ENCODE measurements at places on chromosomes 1 and 21.
A peak's percentile ranks its signal among the peaks of the same experiment; 100 is the strongest.

- peak; percentile 10 for DNase-seq
Measured at GRCh38 chr1:22978299-22978698, 5.6 kb upstream of the LACTBL1 start.

DNA sequence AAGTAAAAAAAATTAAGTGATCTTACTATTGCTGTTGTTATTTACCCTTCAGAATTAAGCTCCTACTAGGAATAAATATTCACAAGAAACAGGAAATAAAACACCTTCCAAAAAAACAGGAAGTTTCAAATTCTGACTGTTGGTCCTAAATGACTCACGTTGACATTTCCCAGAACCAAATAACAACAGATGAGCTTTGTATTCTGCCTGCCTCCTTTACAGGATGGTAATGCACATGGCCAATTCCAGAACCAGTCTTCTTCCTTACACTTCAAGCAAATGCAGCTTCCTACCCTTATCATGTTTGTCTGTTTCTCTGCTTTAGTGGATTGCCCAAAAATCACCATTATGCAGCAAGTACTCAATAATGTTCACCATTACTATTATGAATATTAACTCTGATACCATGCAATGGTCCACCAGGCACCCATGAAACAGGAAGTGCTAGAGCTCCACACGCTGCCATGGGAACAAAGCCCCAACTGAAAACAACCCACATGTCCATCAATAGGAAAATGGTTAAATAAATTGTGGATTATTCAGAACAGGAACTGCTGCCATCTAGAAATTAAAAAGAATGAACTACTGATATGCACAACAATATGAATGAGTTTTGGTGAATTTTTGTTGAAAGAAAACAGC, 8.9 kb downstream of the CASP9 start:
- no peak for DNase-seq

- no peak for DNase-seq
Measured at GRCh38 chr1:37143800-37144199, 109.5 kb upstream of the GRIK3 start.

- no peak for DNase-seq
Measured at GRCh38 chr1:107291987-107292386, 151.1 kb downstream of the NTNG1 start.

- no peak for DNase-seq
Measured at GRCh38 chr21:41597227-41597626, 89.3 kb upstream of the TMPRSS2 start.

- DNase-seq = no peak
Measured at GRCh38 chr1:29290414-29290985, 54.2 kb downstream of the PTPRU start.

DNA sequence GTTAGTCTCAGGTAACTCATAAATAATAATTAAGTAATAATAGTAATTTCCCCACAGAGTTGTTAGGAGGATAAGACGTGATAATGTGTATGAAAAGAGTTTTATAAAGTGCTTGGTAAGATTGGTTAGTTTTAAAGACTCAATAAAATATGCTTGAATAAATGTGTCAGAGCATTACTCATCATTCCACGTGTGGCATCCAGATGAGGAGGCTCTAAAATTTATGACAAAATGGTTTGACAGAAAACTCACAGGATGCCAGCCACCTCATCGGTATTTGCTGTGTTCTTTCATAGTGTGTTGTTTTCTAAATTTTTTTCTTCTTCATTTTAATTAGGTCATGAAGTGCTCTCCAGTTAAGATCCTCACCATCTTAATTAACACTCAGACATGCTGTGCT, 19.1 kb upstream of the SPAG17 start:
- DNase-seq = no peak

DNA sequence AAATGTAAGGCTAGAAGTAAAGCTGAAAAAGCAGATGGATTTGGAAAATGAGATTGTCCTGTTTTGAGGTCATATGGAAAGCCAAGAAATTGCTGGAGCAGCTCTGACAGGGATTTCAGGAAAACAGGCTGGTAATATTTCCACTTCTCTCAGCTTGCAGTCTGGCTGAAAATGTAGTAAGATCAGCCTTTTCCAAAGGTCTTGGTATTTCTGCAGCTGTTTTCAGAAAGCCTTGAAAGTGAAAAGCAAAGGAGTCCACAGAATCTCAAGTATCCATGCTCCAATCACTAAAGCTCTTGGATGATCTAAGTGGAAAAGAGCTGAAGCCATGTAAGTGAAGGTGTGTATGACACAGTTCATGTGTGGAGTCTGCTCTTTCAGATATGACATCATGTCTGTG, 41.6 kb upstream of the APOBEC4 start:
- DNase-seq = no peak

DNA sequence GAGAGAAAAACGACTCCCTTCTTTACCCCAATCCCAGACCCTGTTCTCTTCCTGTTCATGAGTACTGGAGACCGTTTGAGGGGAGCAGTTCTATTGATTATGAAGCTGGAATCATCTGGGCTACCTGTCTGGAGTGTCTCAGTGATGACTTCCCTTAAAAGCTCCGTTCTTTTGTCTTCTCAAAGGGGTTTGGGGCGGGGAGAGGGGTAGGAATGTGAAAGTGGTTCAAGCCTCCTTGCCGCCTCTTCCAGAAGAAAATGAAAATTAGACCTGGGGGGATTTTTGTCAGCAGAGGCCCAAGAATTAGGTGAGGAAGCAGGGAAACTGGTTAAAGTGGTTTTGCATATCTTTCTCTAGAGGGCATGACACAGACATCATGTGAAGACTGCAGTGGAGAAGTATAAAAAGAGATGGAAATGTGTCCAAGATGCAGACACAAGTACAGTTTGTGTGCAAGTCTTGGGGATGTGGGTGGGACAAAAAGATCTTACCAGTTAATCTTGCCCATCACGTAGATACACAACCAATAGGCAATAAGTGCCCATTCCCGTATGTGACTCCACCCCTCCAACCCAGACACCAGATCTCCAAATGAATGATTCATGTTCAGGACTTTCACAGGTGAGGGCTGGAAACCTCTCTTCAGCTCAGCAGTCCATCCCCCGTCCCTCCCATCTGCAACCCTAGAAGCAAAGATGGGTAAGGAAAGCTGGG, 470 bp upstream of the MTMR11 start:
- DNase-seq = peak; percentile 78

DNA sequence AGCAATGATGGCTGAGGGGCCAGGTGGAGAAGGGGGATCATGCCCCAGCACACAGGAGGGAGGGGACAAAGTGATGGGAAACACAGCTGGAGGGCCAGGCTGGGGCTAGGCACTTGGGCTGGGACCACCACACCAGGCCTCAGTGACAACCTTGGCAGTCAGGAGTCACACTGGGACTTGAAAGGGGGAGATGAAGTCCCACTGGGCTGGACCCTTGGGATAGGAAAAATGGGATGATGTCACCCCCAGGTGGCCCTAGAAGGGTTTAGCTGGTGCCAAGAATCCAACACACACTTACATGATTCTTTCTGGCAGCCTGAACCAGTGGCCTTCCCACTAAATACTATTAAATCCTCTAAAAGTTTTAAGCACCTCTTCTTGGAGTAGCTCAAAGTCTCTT, 17.1 kb downstream of the ZBTB17 start:
- no peak for DNase-seq

DNA sequence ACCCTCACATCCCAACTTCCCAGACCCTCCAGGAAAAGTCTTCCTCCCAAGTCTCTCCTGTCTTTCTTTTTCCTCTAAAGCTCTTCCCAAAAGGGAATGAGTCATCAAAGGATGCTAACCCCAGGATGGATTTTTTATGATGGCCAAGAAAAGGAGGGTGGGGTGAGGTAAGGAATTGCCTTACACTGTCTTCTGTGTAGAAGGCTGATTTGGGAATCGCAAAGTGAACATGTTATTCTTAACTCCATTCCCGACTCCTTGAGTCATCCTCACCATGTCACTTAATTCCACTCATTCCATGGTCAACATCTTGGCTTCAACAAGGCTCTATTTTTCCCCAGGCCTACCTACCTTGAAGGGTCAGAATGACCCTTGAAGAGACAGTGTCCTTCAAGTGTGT, 44.0 kb downstream of the TBX15 start:
- no peak for DNase-seq

DNA sequence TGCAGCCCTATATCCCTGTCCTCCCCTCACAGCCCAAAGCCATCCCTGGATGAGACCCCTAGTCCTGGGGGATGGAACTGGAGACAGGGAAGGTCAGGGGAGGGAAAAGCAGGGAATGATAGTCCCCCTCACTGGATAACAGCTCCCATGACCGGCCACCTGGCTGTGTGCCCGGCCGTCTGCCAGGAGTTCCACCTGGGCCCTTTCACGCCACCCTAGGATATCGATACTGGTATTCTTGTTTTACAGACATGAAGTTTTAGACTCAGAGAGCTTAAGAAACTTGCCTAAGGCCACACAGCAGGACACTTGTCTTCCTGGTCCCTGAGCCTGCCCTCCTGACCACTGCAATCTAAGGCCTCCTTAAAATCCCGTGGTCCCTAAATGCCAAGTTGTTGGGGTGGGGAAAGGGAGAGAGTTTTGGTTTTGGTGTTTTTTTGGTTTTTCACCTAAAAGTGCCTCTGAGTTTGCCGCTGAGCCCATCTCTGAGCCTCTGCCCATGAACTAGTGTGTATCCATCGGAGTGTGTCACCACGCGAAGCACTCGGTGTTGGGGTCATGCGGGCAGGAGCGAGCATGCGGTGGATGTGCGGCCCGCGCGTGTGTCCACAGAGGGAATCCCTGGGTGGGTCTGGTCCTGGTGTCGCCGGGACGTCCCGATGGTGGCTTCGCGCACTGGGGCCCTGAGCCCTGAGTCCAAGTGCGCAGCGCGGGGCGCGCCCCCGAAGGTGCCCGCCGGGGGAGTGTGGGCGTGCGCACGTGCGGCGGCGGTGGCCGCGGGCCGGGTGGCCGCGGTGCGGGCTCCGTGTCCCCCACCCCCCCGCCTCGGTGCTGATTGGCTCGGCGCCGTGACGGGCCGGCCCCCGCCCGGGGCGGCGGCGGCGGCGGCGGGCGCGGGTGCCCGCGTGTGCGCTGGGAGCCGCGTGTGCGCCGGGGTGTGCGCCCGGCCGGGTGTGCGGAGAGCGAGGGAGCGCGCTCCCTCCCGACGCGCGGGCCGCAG, at the start of gene EPHA8:
TSS of gene EPHA8 (plus strand) at position 906 of the 1,000 bp plus-strand sequence. CDS start 147 bp downstream, outside the sequence.
- no peak for DNase-seq

- no peak for DNase-seq
Measured at GRCh38 chr1:204984499-204984898, 58.5 kb upstream of the CNTN2 start.

- DNase-seq = no peak
Measured at GRCh38 chr21:21688889-21689288, 690.7 kb downstream of the NCAM2 start.

DNA sequence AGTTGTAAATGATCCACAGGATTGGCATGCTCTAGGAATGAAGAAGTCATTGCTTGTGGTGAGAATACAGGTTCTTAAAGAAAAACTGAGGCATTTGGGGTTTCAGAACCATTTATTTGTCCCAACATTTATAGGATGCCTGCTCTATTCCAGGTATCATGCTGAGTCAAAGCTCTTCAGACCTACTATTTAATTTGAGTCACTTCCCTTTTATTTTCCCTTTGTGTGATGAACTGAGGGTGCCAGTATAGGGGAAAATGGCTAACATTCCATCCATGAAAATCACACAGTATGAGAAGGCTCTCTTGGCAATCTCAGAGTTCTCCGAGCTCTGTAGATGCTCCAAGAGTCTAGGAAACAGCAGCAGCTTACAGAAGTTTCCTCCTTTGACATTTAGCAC, 110.4 kb downstream of the RNF220 start:
- no peak for DNase-seq
